ENCODE measurements at places on chromosomes 3 and 15.
A peak's percentile ranks its signal among the peaks of the same experiment; 100 is the strongest.

GRCh38 chr15:82146990-82147461, 101.2 kb upstream of the MEX3B start:
- DNase-seq = no peak

GRCh38 chr3:115843206-115843605, 219.9 kb downstream of the GAP43 start:
- DNase-seq = no peak

DNA sequence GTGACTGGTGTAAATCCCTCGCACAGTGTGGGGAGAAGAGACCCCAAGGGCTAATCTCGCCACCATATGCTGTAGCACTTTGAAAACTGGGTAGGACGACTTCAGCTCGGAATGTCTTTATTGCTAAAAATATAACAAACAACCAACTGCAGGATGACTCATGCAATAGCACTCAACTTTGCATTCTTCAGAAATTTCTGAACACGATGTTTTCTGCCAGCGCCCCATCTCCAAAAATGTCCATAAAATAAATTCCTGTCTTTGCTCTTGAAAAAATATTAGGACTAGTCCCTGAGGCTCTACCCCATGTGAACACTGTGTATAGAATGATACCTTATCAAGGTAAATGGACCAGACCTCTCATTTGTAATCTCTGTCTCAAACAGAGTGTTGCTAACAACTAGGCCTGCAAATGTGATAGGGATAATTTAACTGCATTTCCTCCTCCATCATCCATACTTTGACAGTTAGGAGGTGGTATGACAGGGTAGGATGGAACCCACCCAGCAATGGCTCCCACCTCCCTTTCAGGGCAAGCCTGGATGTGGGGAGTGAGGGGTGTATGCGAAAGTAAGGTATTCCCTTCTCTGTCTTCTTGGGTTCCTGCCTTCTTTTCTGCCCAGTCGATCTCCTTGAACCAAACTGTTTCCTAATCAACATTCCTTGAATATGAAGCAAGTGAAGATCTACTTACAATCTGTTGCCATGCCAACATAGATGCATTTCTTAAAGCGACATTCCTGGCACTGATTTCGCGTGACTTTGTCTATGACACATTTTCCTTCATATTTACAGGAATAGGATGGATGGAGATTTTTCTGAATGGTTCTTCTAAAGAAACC, 201.1 kb downstream of the NR1D2 start:
- DNase-seq = peak; percentile 33

DNA sequence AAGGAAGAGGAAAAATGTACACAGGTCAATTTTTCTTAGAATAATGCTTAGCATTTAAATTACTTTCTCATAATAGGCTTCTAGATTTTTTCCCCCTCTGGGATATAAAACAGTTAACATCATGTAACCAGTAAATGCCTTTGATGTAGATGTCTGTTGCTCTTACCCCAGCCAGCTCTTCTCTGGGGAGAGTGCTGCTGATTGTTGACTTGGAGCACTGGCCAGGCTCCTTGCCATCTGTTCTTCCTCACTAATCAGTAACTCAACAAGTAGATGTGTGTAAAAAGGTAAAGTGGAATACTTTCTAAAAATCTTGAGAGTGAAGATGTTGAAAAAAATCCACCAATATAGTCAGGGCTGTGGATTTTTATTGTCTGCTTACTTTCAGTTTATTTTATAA, 42.2 kb downstream of the RIOX2 start:
- DNase-seq = no peak

GRCh38 chr3:13963137-13963886, 83.4 kb upstream of the WNT7A start:
- DNase-seq = no peak

GRCh38 chr3:194640829-194641228, 7.6 kb upstream of the TMEM44 start:
- no peak for DNase-seq

Data from AG04450 (cell line).